ENCODE measurements at places on chromosomes 3 and 15.

GRCh38 chr3:58719684-58720083, 53.1 kb upstream of the FAM3D start:
- DNase-seq, result no peak

GRCh38 chr3:107206141-107206540, 171.1 kb upstream of the CCDC54 start:
- DNase-seq, result peak; percentile 26

GRCh38 chr15:77856705-77857346, 220.7 kb downstream of the TBC1D2B start:
- DNase-seq, result no peak

- DNase-seq, result no peak
These were observed at the start of gene RAB27A for GRCh38 chr15:55289746-55290527. RAB27A (minus strand) TSS chr15:55289813; CDS start chr15:55234934, 54,879 bp downstream.

GRCh38 chr15:96123028-96123400, 207.5 kb upstream of the NR2F2 start:
- no peak for DNase-seq

- DNase-seq, result no peak
These were observed 244.7 kb upstream of the TBL1XR1 start for GRCh38 chr3:177441813-177442646.

- DNase-seq, result peak; percentile 60
These were observed 389 bp upstream of the CCNB2 start for GRCh38 chr15:59104602-59104911.

DNA sequence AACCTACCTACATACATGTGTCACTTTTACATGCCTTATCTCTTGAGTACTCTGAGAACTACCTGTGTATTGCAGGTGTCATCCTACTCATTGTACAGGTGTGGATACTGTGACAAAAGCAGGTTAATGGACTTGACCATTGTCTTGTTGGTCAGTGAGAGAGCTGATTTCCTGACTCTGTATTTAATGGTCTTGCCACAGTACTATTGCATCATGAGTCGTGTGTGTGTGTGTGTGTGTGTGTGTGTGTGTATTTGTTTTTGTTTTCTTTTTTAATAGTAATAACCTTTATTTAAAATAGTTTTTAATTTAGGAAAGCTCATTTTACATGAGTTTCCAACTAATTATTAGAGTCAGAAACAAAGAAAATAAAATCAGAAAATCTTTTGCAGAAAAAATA, 7.7 kb downstream of the SELENOT start:
- DNase-seq, result no peak

DNA sequence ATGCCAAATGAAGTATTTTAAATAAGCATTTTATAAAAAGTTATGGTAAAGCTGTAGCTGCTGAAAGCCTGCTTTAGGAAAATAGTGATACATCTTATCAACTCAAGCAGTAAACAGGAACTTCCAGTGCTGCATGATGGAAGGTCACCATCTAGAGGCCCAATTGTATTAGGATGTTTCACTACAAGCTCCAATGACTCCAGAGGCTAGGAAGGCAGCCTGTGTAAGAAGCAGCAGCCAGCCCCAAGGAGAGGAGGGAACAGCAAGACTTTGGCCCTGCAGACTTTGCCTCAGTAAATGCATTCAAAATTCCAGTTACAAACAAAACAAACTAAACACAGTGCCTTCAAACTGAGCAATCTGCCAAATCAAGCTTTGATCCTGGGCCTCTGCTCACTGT, 32.1 kb downstream of the ILDR1 start:
- DNase-seq, result no peak

- DNase-seq, result no peak
These were observed 52.7 kb downstream of the SACM1L start for GRCh38 chr3:45741742-45742460.

DNA sequence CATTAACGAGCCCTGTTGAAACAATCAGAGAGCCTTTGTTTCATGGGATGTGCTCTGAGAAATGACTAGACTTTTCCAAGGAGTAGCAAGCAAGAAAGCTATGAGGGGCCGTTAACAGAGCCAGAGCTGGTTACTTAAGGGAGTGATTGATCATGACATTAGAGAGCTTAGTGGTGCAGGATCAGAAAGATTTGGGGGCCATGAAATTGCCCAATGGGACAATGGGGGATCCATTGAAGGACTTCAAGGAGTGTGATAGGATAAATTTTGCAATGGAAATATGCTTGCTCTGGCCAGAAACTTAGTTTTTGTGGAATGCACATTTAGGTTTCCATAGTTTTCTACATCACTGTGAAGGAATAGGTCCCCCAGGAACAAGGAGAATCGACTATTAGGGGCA, 45.6 kb downstream of the LRRC3B start:
- no peak for DNase-seq

GRCh38 chr3:184575701-184576100, 14.1 kb downstream of the EPHB3 start:
- no peak for DNase-seq

DNA sequence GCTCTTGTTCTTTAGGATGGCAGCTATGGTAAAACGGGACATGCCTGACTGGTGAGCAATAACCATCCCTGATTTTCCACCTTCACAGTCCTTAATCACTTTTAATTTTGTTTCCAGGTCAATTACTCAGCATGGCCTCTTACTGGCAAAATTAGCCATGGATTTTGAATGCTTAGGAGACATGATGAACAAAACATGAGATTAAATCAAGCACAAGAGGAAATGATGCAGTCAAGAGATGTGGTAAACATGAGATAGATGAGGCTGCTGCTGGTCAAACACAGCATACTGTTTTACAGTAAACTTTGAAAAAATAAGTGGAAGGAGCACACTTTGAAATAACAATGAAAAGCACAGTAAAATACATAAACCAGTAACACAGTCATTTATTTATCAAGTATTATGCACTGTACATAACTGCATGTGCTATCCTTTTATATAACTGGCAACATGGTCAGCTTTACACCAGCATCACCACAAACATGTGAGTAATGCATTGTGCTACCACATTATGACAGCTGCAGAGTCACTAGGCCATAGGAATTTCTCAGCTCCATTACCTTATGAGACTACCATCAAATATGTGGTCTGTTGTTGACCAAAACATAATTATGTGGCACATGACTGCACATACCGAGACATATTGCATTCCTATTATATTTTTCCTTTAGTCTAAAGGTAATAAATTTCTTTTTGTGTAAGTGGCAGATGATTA, 30.1 kb upstream of the ZNF502 start:
- no peak for DNase-seq

GRCh38 chr3:27594096-27594690, 110.0 kb upstream of the SLC4A7 start:
- DNase-seq, result no peak

DNA sequence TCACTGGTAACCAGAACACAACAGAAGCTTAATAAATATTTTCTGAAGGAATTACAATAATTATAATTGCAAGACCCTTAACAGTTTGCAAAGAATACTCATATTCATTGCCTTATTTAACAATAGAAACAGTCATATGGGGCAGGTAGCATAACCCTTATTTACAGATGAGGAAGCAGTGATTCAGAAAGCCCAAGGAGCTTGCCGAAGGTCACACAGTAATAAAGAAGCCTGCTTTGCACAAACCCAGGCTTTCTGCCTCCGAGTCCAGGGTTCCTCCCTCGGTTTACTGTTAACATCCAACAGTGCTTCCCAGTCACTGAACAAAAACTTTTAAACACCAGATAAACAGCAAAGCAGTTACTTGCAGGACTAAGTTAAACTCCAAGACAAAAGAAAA, 35.3 kb downstream of the SRGAP3 start:
- no peak for DNase-seq

DNA sequence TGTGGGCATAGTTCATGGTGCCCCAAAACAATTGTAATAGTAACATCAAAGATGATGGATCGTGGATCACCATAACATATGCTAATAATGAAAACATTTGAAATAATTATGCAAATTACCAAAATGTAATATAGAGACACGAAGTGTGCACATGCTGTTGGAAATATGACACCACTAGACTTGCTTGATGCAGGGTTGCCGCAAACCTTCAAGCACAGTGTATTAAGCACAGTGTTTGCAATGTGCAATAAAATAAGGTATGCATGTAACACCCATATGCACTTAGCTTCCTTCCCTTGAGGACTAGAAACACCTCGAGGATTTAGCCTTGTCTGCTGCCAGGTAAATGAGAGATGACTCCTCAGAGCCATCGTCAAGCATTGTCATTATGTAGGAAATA, 10.9 kb upstream of the GJD2 start:
- DNase-seq, result no peak

- DNase-seq, result no peak
These were observed 129.5 kb upstream of the UMPS start for GRCh38 chr3:124600765-124601164.

Data from C1 segment of cervical spinal cord (tissue), 14 donors.